ENCODE measurements at places on chromosomes 1 and 21.

DNA sequence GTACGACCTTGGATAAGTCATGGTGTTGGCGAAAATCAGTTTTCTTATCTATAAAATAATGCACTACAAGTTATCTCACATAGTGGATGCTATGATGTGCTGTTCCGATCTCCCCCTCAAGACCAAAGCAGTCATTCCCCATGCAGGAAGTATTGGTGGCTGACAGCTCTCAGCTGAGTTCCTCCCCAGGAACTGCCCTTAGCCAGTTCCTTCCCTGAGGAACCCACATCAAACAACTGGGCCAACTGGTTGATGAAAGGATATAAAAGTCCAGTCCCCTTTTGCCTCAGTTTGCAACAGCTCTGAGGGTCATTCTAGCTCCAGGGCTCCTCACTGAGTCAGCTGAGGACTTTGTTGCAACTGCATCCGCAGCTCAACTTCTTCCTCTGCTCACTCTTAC is 16.1 kb upstream of the SLAMF1 start:
- DNase-seq = no peak

- no peak for DNase-seq
These were observed 233.8 kb upstream of the TMEM51 start for GRCh38 chr1:14919751-14920150.

DNA sequence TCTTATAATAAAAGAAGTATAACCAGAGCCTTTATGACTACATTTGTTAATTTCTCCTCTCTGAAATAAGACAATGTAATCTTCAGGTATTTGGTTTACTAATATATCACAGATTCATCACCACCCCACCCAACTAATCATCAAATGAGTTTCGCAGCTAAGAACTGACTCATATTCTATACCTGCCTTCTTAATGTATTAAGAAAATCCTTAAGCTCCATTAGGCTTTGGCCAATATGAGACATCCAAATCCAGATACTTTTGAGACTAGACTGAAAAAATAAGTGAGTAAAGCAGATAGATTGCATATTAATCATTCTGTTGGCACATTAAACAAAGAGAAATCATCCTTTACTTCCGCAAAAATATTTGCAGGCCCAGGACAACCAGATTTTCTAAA is 18.7 kb upstream of the FMO2 start:
- DNase-seq = no peak

GRCh38 chr21:14690886-14691285 is 144.8 kb upstream of the SAMSN1 start:
- DNase-seq = no peak

DNA sequence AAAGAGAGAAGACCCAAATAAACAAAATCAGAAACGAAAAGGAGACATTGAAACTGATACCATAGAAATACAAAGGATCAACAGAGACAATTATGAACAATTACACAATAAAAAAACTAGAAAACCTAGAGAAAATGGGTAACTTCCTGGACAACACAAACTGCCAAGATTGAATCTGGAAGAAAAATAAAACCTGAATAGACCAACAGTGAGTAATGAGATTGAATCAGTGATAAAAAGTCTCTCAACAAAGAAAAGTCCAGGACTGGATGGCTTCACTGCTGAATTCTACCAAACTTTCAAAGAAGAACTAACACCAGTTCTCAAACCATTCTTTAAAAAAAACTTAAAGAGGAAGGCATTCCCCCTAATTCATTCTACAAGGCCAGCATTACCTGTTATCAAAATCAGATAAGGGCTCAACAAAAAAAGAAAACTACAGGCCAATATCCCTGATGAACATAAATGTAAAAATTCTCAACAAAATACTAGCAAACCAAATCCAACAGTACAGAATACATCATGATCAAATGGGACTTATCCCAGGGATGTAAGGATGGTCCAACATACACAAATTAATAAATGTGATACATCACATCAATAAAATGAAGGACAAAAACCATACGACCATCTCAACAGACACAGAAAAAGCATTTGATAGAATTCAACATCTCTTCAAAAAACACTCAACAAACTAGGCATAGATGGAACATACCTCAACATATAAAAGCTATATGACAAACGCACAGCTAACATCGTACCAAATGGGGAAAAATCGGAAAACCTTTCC is 119.9 kb downstream of the ACBD6 start:
- no peak for DNase-seq

DNA sequence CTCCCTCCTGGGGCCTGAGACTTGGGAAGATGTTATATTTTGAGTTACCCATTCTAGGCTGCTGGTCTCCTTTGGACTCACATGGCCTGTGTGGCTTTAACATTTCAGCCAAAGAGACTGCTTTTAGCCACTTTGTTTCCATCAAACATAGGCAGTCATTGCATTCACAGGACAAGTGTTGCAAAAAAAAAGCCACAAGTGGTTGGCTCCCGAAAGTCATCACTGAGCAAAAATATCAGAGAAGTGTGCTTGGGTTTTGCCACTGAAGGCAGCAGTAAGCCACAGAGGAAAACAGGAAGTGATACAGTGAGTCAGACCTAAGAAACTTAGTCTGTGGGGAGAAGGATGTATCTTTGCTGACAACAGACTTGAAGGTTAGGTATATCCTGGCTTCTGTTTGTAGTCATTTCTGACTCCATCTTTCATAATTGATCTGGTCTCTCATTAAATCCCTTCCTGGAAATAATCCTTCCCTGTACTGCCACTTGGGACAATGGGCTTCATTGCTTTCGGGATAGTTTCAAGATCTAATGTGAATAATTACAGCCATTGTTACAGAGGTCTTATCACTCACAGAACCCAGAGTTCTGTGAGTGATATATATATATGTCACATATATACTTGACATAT is 80.9 kb downstream of the COLGALT2 start:
- DNase-seq = peak; percentile 75

DNA sequence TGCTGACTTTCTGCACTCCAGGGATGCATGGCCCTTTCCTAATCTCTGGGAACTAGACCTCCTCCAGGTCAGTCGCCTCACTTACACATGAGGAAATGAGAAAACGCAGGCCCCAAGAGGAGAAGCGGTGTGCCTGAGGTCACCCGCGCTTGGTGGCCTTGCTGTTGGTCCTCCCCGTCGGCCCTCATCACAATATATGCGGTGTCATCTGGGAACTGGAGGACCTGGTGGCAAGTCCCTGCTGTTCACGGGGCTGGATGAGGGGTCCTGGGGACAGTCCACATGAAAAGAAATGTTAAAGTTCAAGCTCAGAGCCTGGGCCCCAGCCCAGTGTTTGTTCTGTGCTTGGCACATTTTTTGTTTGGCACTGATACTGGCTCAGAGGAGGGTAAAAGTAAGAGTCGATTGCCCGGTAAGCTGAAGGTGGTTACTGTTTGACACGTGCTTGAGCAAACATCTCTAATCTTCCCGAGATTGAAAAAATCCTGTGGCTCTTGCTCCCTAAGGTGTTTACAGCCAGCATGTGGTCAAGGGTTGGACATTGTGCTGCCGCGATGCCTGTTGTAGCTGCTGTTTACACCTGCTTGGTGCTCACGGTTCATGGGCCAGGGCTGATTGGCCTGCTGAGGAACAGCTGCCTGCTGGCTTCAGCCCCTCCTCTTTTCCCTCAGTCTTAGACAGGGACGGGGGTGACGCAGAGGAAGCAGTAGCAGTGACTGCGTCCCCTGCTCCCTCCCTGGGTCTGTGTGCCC is 5.2 kb downstream of the COQ8A start:
- DNase-seq = no peak

DNA sequence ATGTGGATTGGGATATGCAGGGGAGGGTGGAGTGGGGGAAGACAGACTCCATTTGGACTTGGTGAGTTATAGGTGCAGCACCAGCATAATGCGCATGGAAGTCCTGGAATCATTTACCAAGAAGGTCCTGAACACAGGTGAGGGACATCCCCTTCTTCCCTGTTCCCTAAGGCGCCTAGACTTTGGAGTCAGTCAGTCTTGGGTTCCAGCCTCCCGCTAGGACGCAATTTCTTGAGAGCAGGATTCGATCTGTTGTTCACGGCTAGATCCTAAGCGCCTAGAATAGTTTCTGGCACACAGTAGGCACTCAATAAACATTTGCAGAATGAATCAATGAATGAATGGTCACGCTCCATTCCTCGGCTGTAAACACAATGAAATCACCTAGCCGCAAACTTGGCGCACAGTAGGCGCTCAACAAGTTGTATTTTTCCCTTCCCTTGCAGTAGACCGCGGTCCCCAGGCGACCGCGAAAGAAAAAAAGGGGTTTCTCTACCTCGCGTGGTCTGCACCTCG is 1.0 kb upstream of the AK4 start:
- DNase-seq = no peak

All from SW 1271 (cell line).